ENCODE measurements at places on chromosomes 1 and 21. TPM values are rescaled to one million over a fixed set of nuclear protein-coding genes. Genes with fewer than 3 reads are reported as not detected.

DNA sequence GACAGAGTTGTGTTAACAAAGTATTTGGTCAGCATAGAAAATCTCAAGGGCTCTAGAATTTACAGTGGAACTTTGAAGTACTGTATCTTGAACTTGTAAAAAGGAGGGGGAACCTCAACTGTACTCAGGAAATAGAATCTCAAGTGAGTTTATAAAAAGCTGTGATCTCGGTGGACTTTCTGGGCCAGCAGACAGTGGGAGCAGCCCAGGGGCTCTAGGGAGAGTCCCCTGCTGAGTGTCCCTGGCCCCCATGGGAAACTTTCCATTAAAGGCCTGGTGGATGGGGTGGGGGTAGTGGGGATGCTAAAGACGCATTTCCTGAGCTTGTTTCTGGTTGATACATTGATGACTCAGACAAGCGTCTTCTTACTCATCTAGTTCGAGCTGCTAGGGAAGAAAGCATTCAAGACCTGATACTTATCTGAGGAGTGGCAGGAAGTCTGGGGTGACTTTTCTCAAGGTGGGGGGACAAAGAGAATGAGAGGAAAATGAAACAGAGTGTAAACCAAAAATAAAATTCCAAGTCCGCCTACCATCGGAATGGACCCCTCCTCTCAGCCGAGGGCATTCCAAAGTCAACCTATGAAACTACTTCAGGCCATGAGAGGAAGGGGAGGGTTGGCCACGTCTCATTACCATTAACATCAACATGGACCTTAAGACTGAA, 65.5 kb downstream of the NID1 start:
- DNase-seq: no peak
- H3K27ac ChIP-seq: no peak overlapping the region
- no peaks in the 10 kb centered on the region for H3K27me3 ChIP-seq
- H3K4me3 ChIP-seq: no peak overlapping the region
- H3K4me1 ChIP-seq: no peaks in the 10 kb centered on the region
- H3K36me3 ChIP-seq: no peaks in the 10 kb centered on the region

Gene BCAR3
- 32.7 TPM for total RNA-seq

Gene FMO1
- total RNA-seq: not detected

GRCh38 chr21:28256420-28256831, 736.3 kb downstream of the LTN1 start:
- H3K4me1 ChIP-seq: no peaks in the 10 kb centered on the region
- no peaks in the 10 kb centered on the region for H3K36me3 ChIP-seq
- H3K27ac ChIP-seq: no peak overlapping the region
- DNase-seq: no peak
- no peak overlapping the region for H3K4me3 ChIP-seq
- H3K27me3 ChIP-seq: no peaks in the 10 kb centered on the region

DNA sequence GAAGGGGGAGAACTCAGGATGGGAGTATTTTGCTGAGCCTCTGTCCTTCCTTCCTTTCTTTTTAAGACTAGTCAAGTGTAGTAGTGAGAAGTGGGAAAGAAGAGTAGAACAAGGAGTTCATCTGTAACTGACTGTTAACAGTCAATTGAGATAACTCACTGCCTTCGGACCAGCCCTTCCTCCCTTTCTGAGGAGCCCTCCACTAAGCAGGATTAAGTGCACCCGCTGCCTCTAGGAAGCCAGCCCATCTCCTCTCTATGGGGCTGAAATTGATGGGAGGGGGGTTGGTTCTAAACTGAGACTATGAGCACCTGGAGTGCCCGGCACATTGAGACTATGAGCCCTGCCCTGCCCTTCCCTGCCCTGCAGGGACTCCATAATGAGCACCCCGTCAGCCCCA, 72.7 kb upstream of the TINAGL1 start:
- peak; percentile 59 for DNase-seq
- H3K36me3 ChIP-seq: no peaks in the 10 kb centered on the region
- no peaks in the 10 kb centered on the region for H3K27me3 ChIP-seq
- H3K27ac ChIP-seq: no peak overlapping the region
- H3K4me1 ChIP-seq: peaks cover 11% of the 10 kb centered on the region

DNA sequence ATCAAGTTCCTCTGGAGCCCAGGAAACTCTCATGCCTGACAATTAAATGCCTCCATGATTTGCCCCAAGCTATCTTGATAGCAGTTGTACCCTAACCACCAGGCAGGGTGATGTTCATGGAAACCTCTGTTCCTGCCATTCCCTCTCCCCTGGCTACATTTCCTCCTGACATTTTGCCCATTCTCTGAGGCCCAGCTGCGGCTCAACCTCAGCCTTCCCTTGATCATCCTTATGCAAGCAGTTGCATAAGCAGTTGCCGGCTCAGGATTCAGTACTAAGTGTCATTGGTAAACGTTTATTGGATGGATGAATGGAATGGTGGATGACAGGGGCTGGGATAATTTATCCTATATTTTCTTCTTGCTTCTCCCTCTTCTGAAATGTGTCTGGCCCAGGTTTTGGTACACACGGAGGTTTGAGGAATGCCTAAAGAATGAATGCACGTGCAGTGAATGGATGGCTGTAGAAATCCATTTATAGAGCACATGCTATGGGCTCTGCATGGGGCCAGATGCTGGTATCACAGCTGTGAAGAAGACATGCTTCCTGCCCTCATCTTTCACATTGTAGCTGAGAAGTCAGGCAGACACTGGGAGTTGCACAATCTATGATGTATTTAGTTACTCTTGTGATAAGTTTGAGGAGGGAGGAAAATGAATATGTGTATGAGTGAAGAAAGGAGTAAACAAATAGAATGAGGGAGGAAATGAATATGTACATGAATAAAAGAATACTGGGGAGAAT, 261.8 kb downstream of the FOXD2 start:
- no peak for DNase-seq
- no peak overlapping the region for H3K27ac ChIP-seq
- H3K36me3 ChIP-seq: no peaks in the 10 kb centered on the region
- peaks cover 8% of the 10 kb centered on the region for H3K27me3 ChIP-seq
- H3K4me3 ChIP-seq: no peak overlapping the region

GRCh38 chr1:145601593-145601992, 6.2 kb upstream of the GPR89A start:
- no peak overlapping the region for H3K27ac ChIP-seq
- H3K4me1 ChIP-seq: no peaks in the 10 kb centered on the region
- DNase-seq: peak; percentile 63
- H3K36me3 ChIP-seq: no peaks in the 10 kb centered on the region
- no peaks in the 10 kb centered on the region for H3K27me3 ChIP-seq

- no peaks in the 10 kb centered on the region for H3K36me3 ChIP-seq
- H3K4me1 ChIP-seq: no peaks in the 10 kb centered on the region
- no peaks in the 10 kb centered on the region for H3K27me3 ChIP-seq
- H3K4me3 ChIP-seq: no peak overlapping the region
- DNase-seq: no peak
Observed at GRCh38 chr1:167289966-167290365, 69.3 kb downstream of the POU2F1 start.

- H3K4me3 ChIP-seq: no peak overlapping the region
- no peaks in the 10 kb centered on the region for H3K4me1 ChIP-seq
- no peak overlapping the region for H3K27ac ChIP-seq
- H3K36me3 ChIP-seq: no peaks in the 10 kb centered on the region
Observed at GRCh38 chr1:29511436-29511835, 275.1 kb downstream of the PTPRU start.

GRCh38 chr1:200328379-200328778, 81.5 kb downstream of the ZNF281 start:
- peaks cover 19% of the 10 kb centered on the region for H3K4me1 ChIP-seq
- H3K27me3 ChIP-seq: no peaks in the 10 kb centered on the region
- no peak for DNase-seq

Gene FNBP1L
- total RNA-seq: 107 TPM

Gene HAO2
- not detected for total RNA-seq

- H3K4me3 ChIP-seq: peak overlapping the region; percentile 13
- H3K4me1 ChIP-seq: no peaks in the 10 kb centered on the region
- no peak overlapping the region for H3K27ac ChIP-seq
- no peaks in the 10 kb centered on the region for H3K27me3 ChIP-seq
- H3K36me3 ChIP-seq: no peaks in the 10 kb centered on the region
Observed at GRCh38 chr1:216183007-216183406, 240.2 kb downstream of the USH2A start.

DNA sequence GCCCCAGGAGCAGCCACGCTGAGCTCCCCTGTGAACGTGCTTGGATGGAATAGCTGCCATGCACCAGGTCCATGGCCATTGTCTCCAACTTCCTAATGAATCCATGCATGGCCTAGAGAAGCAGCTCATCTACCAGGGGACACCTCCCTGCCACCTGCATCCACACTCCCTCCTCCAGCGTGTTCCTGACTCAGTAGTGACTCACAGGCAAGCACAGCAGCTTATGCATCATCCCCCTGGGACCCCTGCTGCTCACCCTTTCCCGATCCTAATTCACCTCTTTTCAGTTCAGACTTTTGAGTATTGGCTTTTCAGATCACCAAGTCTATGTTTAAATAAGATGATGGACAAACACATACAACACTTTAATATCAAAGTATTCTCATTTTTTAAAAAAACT, 39.9 kb upstream of the TADA1 start:
- peak; percentile 61 for DNase-seq
- H3K36me3 ChIP-seq: no peaks in the 10 kb centered on the region
- peaks cover 39% of the 10 kb centered on the region for H3K27me3 ChIP-seq

Gene FMO4
- total RNA-seq: 2.0 TPM

Gene CAPN9
- 1.1 TPM for total RNA-seq

GRCh38 chr1:211326528-211327345, at the start of gene TRAF5:
Gene TRAF5 (plus strand): TSS chr1:211326833. CDS start chr1:211353240, 26,407 bp downstream.
- DNase-seq: peak; percentile 87
- H3K27me3 ChIP-seq: no peaks in the 10 kb centered on the region
- H3K4me1 ChIP-seq: peaks cover 13% of the 10 kb centered on the region

Gene TTC39A
- 10.7 TPM for total RNA-seq

Gene TMEM200B
- 36.0 TPM for total RNA-seq
